GM12878 (cell line): ENCODE measurements at places on chromosomes 5 and 9.

DNA sequence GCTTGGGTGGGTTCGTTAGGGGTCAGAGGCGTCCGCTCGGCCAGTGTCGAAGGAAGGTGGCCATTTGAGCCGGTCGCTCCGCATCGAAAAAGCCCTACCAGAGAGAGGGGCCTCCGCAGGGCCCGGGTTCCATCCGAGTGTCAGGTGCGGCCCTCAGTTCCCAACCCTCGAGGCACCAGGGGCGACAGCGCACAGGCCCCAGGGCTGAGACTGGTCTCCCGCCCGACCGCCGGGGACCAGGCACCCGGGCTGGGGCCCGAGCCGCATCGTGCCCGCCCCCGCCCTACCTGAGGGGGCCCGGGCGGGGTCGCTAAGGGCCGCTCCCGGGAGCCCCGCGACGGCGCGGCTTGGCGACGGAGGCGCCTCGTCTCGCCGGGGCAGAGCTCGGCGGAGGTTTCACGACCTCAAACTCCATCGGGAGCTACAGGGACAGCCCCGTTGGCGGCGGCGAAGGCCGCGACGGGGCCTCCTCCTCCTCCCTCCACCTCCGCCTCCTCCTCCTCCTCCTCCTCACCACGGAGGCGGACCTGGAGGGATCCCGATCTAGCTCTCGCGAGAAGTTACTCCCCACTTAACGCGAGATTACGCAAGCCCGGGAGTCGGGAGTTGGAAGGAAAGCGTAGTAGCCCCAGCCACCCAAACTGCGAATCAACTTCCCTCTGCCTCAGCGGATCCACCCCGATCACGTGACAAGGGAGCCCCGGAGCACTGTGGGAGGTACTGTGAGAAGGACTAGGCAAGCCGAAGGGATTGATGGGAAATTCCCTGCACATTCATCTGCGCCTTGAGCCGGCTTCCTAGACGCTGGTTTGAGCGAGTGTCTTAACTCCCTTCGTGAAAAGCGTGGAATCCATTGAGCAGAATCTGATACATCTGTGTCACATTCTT, at the start of gene RC3H2:
Gene RC3H2, minus strand, starts transcription at position 537 of the 888 bp plus-strand sequence. CDS start 7,850 bp downstream, outside the sequence.
- DNase-seq: peak; percentile 99

DNA sequence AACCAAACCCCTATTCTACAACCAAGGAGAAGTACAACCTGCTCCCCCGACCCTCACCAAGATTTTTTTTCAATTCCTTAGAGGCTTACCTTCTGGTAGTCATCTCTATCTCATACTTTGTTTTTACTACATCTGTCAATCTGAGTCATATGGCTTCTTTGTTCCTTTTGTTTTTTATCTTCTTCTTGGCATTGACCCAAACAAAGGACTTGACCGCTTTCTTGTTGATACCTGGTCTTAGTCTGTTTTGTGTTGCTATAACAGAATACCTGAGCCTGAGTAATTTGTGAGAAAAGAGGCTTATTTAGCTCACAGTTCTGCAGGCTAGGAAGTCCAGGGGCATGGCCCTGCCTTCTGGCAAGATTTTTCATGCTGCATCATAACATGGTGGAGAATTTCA, 352.7 kb downstream of the MLLT3 start:
- DNase-seq: no peak

DNA sequence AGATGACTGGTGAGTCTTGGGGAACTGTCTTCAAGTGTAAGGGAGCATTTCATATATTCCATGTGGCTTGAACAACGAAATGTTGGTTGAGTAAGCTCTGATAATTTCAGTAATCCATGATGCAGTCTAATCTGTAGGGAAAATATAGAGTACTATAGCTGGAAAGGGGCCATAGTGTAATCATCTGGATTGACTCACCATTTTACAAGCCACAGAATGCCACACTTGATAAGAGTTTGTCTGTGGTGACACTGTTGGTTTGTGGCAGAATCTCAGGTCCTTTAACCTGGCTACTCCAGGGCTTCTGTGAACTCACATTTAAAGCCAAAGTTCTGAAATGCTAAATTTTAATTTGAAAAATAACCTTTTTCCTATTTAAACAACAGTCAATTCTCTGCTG, 16.3 kb upstream of the MAML1 start:
- no peak for DNase-seq

GRCh38 chr9:36993933-36994764, 39.9 kb downstream of the PAX5 start:
- peak; percentile 86 for DNase-seq
